Stimulated activated CD4-positive, alpha-beta T cell treated with anti-CD3 and anti-CD28 coated beads, Interleukin-15, amount 100 ng/mL, for 1 hour (primary cell): ENCODE measurements at places on chromosomes 5 and 9.

GRCh38 chr5:87541676-87542075 lies 128.9 kb upstream of the CCNH start:
- no peak for DNase-seq

- DNase-seq: no peak
Measured at GRCh38 chr5:168162464-168162863, 129.0 kb upstream of the WWC1 start.

DNA sequence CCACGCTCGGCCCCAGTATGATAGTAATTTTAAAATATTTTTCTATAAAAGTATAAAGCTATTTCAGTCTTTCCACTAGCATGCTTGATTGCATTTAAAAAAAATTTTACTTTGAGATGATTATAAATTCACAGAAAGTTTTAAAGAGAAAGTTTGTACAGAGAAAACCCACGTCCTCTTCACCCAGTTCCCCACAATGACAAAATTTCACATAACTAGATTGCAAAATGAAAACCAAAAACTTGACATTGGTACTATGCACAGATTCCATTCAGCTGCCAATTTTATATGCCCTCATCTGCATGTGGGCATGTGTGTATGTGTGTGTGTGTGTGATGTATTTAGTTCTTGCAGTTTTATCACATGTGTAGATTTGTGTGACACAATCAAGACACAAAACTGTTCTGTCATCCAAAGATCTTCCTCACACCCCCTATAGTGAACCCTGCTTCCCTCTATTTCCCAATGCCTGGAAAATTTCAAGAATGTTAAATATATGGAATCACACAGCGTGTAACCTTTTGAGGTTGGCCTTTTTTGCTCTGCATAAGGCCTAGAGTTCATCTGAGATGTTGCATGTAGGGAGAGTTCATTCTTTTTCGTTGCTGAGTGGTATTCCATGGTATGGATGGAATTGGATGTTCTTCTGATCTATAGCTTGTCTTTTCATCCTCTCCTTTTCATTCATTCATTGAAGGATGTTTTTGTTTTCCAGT lies 56.9 kb upstream of the BARHL1 start:
- no peak for DNase-seq

- no peak for DNase-seq
Measured at GRCh38 chr5:65271906-65272305, 209.8 kb downstream of the ADAMTS6 start.

GRCh38 chr5:139653616-139654015 lies 5.5 kb downstream of the CXXC5 start:
- no peak for DNase-seq

GRCh38 chr5:143826951-143827444 lies 15.0 kb downstream of the HMHB1 start:
- DNase-seq: no peak
